Stimulated activated CD4-positive, alpha-beta T cell treated with anti-CD3 and anti-CD28 coated beads, Interleukin-1b, Interleukin-23, amount 100 ng/mL, for 24 hours (primary cell): ENCODE measurements at places on chromosomes 4 and X.
A peak's percentile ranks its signal among the peaks of the same experiment; 100 is the strongest.

DNA sequence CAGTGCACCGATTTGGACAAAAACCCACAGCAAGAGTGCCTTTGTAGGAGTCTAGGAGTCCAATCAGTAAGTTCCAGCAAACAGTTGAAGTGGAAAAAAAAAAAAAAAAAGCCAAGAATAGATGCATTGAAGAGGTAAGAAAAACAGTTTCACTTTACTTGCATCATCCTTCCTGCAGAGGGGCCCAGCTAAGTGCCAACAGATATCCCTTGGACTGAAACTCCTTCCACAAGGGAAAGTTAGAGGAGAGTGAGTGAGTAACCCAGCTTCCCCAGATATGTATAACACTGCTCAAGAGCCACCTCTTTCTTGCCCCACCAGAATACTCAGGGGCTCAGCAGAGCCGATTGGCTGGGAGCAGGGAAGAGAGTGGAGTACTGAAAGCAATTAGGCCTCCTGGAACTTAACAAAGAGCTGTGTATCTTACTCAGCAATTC is 617.7 kb upstream of the SMIM31 start:
- no peak for DNase-seq

DNA sequence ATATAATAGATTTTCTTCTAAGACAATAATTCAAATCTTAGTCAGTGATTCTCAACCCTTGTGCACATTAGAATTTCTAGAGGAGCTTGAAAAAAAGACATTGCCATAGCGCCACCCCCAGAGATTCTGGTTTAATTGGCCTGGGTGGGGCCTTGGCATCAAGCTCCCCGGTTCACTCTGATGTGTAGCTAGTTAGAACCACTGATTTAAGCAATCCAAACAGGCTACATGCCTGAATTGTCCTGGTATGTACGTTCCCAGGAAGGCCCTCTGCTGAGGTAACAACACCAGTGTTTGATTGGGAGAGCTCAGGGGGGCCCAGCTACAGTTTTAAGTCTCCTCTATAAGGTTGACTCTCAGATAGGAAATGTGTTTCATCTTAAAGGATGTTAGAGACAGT is 1.3 kb upstream of the ATP10D start:
- no peak for DNase-seq

- no peak for DNase-seq
Observed at GRCh38 chr4:111501946-111502345, 643.3 kb upstream of the FAM241A start.

- no peak for DNase-seq
Observed at GRCh38 chr4:41512136-41512535, 25.8 kb upstream of the LIMCH1 start.

- no peak for DNase-seq
Observed at GRCh38 chrX:120453985-120454384, 15.1 kb downstream of the LAMP2 start.

GRCh38 chr4:89166971-89167475 is 55.7 kb downstream of the TIGD2 start:
- no peak for DNase-seq

GRCh38 chr4:139907001-139907809 is 241.6 kb downstream of the MGST2 start:
- no peak for DNase-seq

DNA sequence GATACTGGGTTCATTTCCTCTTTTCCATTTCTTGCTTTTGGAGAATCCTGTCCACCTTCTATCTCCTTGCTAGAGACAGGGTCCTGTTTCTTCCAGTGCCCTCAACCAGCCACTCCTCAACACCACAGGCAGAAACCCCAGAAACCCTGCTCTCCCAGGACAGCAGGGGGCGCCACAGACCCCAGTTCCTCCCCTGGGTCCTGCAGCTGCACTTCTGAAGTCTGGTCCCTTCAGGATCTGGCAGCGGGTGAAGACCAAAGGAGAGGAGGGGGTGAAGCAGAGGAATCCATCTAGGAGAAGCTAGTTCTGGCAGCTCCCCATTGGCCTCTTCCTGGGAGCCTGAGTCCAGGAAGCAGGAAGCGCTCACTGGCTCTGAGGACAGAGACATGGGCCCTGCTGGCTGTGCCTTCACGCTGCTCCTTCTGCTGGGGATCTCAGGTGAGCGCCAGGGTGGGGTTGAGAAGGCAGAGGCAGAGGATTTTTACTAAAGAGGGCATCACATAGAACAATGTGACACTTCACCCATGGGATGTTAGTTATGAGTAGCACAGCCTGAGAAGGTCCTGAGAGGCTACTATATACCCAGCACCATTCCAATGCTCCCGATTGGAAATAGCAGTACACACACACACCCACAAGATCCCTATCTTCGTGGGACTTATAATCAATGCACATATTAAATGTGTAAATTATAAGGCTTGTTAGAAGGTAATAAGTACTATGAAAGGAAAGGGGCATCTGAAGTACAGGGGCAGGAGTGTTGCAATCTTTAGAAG is at the start of gene PRSS48:
Gene PRSS48 (plus strand): TSS at position 375 of the 776 bp plus-strand sequence. CDS start 12 bp downstream, at position 387.
- peak; percentile 4 for DNase-seq
